ENCODE measurements at places on chromosomes 1 and 21.

DNA sequence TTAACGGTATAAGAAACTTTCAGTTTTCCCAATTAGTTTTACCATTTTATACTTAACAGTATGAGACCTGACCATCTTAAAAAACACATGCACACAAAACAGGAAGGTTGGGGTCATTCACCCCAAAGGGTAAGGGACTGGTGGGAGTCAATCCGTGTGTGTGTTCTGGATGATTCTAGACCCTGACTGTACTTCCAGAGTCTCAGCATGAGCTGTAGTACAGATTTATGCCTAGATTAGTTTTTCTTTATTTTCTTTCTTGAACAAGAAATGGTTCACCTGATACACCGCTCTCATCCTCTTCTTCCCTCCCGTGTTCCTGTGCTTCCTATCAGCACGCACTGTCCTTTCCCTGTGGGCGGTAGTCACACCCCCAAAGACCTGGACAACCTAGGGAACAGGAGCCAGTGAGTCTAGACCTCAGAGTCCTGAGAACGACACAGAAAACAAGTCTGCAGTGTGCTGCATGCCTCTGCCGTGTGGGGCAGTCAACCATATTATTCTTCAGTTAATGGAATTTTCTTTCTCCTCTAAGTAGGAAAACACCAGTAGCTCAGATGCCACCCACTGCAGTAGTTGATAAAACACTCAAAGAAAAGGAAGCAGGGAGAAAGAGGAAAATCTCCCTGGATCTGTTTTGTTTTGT lies 38.9 kb upstream of the MRPS6 start:
- no peak for DNase-seq

DNA sequence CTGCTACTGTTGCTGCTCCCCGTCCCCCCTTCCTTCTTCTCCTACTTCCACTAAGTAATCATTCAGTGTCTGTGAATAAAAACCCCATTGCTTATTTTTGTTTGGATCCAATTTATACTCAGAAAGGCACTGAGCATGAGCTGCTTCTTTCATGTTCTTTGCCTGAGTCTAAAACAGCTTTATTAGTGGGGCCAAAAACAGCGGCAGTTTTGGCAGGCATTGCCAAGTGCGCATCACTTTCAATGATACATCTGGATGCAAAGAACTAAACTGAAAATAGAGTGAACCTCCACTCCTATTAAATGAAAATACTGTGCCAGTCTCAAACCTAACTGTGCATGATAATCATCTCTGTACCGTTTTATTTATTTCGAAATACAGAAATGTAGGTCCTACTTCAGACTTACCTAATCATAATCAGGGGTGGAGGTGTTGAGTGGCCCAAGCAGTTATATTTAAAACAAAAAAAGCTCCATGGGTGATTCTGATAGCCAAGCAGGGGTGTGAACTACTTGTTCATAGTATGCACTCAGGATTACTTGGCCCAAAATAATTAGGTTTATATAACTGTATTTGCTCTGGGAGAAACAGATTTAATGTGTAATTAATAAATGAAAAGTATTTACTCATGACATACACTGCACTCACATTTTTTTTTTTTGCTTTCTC lies 48.4 kb downstream of the NEK7 start:
- DNase-seq, result no peak

DNA sequence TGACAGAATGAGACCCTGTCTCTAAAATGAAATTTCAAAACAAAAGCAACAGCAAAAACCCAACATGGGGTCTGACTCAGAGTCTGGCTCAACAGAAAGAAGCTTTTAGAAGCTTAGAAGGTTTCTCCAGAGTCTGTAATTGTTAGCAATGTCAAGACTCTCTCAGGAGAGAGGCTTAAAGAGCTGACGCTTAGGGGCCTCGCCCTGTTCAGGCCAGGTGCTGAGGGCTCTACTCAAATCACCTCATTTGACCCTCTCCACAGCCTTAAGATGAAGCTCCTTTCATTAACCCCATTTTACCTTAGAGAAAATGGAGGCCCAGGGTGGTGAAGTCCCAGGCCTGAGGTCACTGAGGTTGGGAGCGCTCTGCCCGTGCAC lies 5.3 kb upstream of the KIF17 start:
- DNase-seq, result no peak

- peak; percentile 70 for DNase-seq
Measured at GRCh38 chr1:76336931-76337371, 262.4 kb downstream of the ST6GALNAC3 start.

GRCh38 chr1:58104960-58105359 lies 441.6 kb downstream of the OMA1 start:
- no peak for DNase-seq

DNA sequence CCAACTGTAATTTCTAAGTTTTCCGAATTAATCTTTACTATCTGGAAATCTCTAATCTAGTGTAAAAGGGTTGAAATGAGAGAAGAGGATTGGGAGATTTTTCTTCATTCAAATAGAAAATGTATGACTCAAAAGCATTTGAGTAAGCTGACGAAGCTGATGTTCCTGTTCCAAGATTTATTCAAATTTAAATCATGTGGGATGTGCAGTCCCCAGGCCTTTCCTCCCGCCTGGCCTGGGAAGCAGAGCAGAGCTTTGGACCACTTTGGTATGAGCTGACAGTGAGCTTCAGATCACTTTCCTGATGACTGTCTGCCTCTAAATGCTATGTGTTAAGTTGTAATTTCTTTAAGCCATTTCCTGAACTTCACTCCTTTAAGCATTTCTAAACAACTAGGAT lies 192.0 kb downstream of the DHRS3 start:
- no peak for DNase-seq

- no peak for DNase-seq
Measured at GRCh38 chr1:111220302-111220890, 7.1 kb upstream of the CHI3L2 start.

GRCh38 chr1:214476986-214477870 lies 74.2 kb downstream of the PTPN14 start:
- DNase-seq, result peak; percentile 97

GRCh38 chr1:12654657-12655056 lies 10.8 kb downstream of the AADACL4 start:
- no peak for DNase-seq

- DNase-seq, result no peak
Measured at GRCh38 chr1:89287181-89288050, 14.8 kb upstream of the GBP5 start.

GRCh38 chr1:101235696-101236515 lies 913 bp upstream of the S1PR1 start:
- no peak for DNase-seq

DNA sequence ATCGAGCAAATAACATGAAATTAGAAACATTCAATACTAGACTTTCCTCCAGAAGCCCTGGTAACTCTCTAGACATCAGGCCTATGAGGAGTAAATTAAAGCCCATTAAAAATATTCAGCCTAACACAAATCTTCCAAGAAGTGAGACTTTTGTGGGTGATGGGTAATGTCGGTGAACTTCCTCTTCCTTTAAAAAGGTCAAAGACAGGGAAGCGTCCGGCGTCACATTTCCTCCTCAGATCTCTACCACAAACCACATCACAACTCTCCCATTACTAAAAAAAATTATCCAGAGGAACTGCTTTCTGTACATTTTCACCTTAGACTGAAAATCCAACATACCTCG lies 1.4 kb downstream of the EIF4G3 start:
- DNase-seq, result no peak

DNA sequence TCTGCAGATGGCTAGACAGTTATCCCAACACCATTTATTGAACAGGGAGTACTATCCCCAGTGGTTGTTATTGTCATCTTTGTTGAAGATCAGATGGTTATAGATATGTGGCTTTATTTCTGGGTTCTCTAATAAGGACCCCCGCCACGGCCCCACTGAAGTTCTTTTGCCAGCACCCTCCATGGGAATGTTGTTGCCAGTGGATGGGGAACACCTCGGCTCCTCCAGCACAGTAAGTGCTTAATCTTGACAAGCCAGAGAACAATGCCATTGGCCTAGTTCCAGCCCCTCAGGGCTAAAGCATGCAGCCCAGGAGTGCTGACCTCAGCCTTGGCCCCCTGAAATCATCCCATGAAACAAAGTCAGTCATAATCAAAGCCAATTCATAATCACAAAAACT lies 337.6 kb downstream of the AGBL4 start:
- DNase-seq, result no peak

GRCh38 chr1:41545996-41546832 lies 61.7 kb upstream of the EDN2 start:
- no peak for DNase-seq

GRCh38 chr1:223304931-223305330 lies 59.0 kb downstream of the SUSD4 start:
- no peak for DNase-seq

- DNase-seq, result no peak
Measured at GRCh38 chr1:239719642-239720258, 333.4 kb downstream of the CHRM3 start.

- DNase-seq, result no peak
Measured at GRCh38 chr1:213123536-213123935, 72.5 kb downstream of the RPS6KC1 start.

All from AG09309 (cell line).